Activated T-helper 2 cell treated with anti-CD3 and anti-CD28 coated beads, Interferon-gamma antibody, Interleukin-2, Interleukin-4, amounts not matched to agents 10 μg/mL and 5 μg/mL and 100 μg/mL, durations not matched to agents 14 hours and 24 hours and 36 hours (primary cell): ENCODE measurements at places on chromosomes 1 and 21.

DNA sequence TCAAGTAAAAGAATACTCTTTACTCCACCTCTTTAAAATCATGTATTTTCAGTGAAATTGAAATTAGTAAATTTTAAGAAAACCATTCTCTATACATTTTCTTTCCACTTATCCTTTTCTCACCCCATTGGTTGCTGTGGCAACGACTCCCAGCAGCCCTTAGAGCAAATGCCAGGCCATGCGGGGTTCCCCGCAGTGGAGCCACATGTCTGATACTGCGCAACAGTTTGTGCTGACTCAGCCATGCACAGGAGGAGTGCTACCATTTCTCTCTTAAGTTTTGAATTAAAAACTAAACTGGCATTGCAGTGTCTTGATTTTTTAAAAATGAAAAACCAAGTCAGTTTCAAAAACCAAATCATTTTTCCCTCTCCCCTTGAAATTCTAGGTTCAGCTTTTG is 214.1 kb upstream of the L1TD1 start:
- H3K4me1 ChIP-seq = peaks cover 3% of the 10 kb centered on the region
- no peak overlapping the region for H3K4me3 ChIP-seq
- no peaks in the 10 kb centered on the region for H3K36me3 ChIP-seq
- DNase-seq = no peak

GRCh38 chr1:45928486-45929205 is 125.2 kb downstream of the MAST2 start:
- no peak overlapping the region for H3K4me3 ChIP-seq
- no peak for DNase-seq
- H3K27ac ChIP-seq = no peak overlapping the region
- H3K27me3 ChIP-seq = no peaks in the 10 kb centered on the region

GRCh38 chr1:20486457-20487235 is 636 bp upstream of the CAMK2N1 start:
- no peak for DNase-seq
- no peaks in the 10 kb centered on the region for H3K36me3 ChIP-seq
- H3K27me3 ChIP-seq = peaks cover 62% of the 10 kb centered on the region
- no peak overlapping the region for H3K4me3 ChIP-seq

DNA sequence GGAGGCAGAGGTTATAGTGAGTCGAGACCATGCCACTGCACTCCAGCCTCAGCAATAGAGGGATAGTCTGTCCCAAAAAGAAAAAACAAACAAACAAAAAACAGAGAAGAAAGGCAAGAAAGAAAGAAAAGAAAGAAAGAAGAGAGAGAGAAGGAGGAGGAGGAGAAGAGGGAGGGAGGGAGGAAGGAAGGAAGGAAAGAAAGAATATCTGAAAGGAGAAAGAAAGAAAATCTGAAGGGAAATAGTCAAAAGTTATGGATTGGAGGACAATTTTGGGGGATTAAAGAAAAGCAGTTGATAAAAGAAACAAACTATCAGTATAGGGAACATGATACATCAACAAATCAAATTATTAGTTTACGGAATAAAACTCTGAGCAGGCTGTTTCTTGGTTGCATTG is 67.4 kb upstream of the TBX15 start:
- H3K36me3 ChIP-seq = no peaks in the 10 kb centered on the region
- DNase-seq = no peak
- no peaks in the 10 kb centered on the region for H3K27me3 ChIP-seq
- H3K4me1 ChIP-seq = no peaks in the 10 kb centered on the region
- H3K4me3 ChIP-seq = no peak overlapping the region
- H3K27ac ChIP-seq = no peak overlapping the region

DNA sequence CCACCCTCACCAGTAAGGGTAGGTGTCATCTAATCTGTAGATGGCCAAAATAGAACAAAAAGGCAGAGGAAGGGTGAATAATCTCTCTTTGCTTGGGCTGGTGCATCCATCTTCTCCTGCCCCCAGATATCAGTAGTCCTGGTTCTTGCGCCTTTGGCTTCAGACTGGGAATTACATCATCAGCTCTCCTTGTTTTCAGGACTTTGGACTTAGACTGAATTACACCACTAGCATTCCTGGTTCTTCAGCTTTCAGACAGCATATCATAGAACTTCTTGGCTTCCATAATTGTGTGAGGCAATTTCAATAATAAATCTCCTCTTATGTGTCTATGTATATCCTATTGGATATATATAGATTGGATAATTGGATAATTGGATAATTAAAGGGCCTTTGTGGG is 403.0 kb upstream of the USP24 start:
- H3K27me3 ChIP-seq = no peaks in the 10 kb centered on the region
- no peak overlapping the region for H3K4me3 ChIP-seq
- no peaks in the 10 kb centered on the region for H3K4me1 ChIP-seq
- H3K27ac ChIP-seq = no peak overlapping the region
- H3K36me3 ChIP-seq = no peaks in the 10 kb centered on the region

DNA sequence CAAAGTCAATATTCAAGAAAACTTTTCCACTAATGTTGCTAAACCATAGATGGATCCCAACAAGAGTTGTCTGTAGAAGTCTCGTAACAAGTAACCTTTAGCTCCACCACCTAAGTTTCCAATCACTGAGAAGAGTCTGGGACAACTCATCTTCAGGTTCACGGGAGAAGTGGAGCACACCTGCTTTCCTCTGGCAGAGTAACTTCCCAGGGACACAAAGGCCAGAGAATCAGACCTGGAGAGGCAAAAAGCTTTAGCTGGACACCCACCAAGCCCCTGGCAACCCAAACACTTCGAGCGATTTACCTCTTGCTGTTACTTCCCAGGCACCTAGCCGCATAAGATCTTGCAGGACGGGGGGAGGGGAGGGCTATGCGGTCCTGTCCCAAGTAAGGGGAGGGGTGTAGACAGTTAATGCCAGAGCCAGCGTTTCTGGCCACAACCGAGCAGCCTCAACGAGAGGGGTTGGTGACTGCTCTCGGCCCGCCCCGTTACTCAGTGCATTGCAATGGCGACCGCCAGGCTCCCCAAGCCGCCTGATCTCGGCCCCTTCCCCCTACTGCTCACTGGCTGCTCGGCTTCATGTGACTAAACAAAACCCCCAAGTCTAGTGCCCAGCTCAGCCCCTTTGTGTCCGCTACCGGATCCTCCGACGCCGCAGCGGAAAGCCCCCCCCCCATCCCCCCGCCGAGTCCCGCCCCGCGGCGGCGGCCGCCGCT is 709 bp downstream of the ZNF644 start:
- H3K27me3 ChIP-seq = no peaks in the 10 kb centered on the region
- DNase-seq = peak; percentile 64

GRCh38 chr1:112938210-112938609 is 17.8 kb downstream of the SLC16A1 start:
- H3K4me3 ChIP-seq = no peak overlapping the region
- H3K27ac ChIP-seq = no peak overlapping the region
- peaks cover 39% of the 10 kb centered on the region for H3K4me1 ChIP-seq
- no peak for DNase-seq
- H3K27me3 ChIP-seq = no peaks in the 10 kb centered on the region
- peaks cover 26% of the 10 kb centered on the region for H3K36me3 ChIP-seq

- no peak overlapping the region for H3K27ac ChIP-seq
- peaks cover 26% of the 10 kb centered on the region for H3K36me3 ChIP-seq
- no peaks in the 10 kb centered on the region for H3K27me3 ChIP-seq
Observed at GRCh38 chr21:36882776-36883175, 83.7 kb downstream of the HLCS start.

DNA sequence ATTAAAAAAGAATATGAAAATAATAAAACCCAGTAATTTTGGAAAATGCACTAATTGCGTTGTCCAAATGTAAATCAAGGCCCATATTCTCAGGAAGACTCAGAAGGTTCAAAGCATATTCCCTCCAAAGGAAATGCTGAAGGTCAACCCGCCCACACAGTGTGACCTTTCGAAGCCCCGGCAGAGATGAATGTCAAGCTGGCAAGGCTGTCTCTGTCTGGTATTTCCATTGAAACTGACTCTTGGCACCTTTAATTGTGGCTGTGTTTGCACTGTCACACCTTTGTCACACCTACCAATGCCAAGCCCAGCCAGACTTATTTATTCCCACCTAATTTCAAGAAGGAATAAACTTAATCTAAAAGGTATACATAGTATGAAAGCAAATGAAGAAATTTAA is 82.5 kb downstream of the NTPCR start:
- H3K4me1 ChIP-seq = peaks cover 8% of the 10 kb centered on the region
- H3K27me3 ChIP-seq = no peaks in the 10 kb centered on the region
- DNase-seq = no peak
- H3K4me3 ChIP-seq = no peak overlapping the region

DNA sequence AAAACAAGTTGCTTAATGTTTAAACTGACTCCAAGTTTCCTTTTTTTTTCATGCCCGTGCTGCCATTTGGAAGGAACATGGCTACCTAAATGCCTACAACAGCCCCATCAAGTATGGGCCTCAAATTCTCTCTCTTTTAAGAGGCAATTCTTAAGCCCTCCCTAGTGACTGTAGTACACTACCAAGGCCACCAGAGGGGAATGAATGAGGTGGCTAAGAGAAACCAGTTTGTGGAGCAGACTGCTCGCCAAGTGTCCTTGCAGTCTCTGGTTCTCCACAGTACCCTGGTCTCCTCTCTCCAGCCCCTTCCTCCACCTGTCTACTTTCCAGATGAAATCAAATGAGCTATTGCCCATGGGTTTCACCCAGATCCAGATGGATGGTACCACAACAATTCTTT is 1809.6 kb downstream of the BRINP3 start:
- H3K27ac ChIP-seq = no peak overlapping the region
- no peaks in the 10 kb centered on the region for H3K27me3 ChIP-seq
- H3K36me3 ChIP-seq = no peaks in the 10 kb centered on the region
- no peak overlapping the region for H3K4me3 ChIP-seq

DNA sequence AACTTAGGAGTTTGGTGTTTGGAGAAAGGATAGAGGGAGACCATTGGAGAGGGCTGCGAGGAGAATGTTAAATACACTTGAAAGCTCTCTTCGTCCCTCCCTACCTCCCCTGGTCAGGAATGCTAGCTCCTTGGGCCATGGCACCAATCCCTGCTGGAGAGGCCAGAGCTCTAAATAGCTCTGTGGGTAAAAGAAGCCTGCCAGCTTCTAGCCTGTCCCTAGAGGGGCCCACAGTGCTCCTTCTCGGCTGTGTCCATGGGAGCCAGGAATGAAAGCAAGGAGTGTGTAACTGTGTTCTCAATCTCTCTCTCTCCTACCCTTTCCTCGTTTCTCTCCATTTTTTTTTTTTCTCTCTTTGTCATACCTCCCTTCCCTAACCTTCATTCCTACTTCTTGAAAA is at the start of gene CCDC190:
CCDC190 (minus strand) TSS at position 75 of the 400 bp plus-strand sequence. CDS start 1,529 bp downstream, outside the sequence.
- peaks cover 25% of the 10 kb centered on the region for H3K27me3 ChIP-seq
- no peak within 1 kb of the TSS for H3K27ac ChIP-seq
- no peak for DNase-seq
- no peaks in the 10 kb centered on the region for H3K36me3 ChIP-seq
- no peaks in the 10 kb centered on the region for H3K4me1 ChIP-seq

DNA sequence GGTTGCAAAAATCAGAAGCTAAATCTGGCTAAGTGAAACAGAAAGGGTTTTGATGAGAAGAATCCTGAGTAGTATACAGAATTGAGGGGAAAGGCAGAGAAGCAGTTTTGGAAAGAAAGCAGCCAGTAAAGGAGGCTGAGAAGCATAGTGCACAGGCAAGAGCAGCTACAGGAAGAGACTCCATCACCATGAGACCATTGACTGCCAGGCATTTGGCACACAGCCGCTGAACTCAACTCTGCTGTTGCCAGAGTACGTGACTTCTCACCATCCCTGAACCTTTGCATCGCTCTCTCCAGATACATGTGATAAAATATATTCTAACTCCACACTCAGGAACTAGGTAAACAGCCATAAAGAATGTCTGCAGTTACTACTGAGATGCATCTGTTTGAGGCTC is 128.3 kb upstream of the C1orf21 start:
- DNase-seq = no peak
- no peaks in the 10 kb centered on the region for H3K36me3 ChIP-seq
- no peak overlapping the region for H3K27ac ChIP-seq
- no peaks in the 10 kb centered on the region for H3K4me1 ChIP-seq
